ENCODE measurements at places on chromosomes 3 and 15.

DNA sequence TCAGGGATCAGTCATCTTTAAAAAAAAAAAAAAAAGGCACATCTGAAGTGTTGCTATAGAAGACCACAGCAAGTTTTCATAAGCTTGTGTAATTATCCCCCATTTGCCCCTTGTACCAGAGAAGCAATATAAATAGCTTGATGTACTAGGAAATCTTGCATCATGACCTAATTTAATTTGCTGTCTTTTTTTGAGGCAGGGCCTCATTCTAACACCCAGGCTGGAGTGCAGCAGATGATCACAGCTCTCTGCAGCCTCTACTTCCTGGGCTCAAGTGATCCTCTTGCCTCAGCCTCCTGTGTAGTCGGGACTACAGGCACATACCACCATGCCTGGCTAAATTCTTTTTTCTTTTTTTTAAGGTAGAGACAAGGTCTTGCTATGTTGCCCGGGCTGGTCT, 88.7 kb downstream of the ARIH1 start:
- DNase-seq, result no peak

- DNase-seq, result no peak
Measured at GRCh38 chr3:72015463-72015862, 230.5 kb upstream of the PROK2 start.

DNA sequence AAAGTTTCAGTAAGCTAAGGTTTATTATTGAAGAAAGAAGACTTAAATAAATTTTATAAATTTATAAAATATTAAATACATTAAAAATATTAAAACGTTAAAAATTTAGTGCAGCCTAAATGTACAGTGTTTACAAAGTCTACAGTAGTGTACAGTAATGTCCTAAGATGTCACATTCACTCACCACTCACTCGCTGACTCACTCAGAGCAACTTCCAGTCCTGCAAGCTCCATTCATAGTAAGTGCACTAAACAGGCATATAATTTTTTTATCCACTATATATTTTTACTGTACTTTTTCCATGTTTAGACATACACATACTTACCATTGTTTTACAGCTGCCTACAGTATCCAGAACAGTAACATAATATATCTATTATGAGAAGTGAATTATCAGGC, 51.5 kb downstream of the TJP1 start:
- no peak for DNase-seq

DNA sequence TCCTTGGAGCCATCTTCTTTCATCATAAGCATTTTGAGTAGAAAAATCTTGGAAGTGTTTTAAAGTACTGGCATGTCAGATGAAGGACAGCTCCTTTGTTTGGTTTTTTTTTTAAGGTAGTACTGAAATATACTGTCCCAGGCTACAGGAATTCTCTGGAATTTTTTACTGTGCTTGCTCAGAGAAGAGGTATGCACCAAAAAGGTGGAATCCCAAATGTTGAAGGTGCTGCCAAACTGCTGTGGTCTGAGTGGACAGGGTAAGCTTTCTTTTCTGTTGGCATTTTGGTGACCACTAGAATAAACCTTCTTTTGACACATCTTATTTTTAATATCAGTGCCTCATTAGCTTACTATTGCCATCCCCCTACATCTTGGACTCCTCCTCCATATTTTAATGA, 7.2 kb downstream of the GNL3 start:
- no peak for DNase-seq

GRCh38 chr3:12483872-12484197, 445 bp upstream of the TSEN2 start:
- DNase-seq, result no peak

DNA sequence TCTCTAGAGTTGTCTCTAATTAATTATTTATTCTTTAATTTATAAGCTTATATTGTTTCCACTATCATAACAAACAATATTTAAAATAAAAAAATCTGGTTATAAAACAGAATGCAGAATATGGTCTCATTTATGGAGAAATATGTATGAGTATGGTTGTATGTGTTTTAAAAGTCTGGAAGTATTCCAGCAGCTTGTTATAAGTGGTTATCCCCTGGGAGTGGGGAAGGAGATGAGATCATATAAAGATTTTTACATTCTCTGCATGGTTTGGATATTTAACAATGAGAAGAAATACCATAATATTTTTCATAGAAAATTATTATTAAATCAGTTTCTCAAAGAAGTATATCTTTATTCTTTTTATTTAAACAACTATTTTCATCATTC, 135.4 kb upstream of the MB21D2 start:
- DNase-seq, result no peak

- no peak for DNase-seq
Measured at GRCh38 chr3:123141276-123141675, 60.5 kb upstream of the SEC22A start.

GRCh38 chr3:194935632-194936470, 250.2 kb downstream of the FAM43A start:
- no peak for DNase-seq

- DNase-seq, result peak; percentile 43
Measured at GRCh38 chr3:56890448-56891091, 88.8 kb upstream of the ARHGEF3 start.

GRCh38 chr3:175585898-175586297, 726.8 kb downstream of the NAALADL2 start:
- no peak for DNase-seq

DNA sequence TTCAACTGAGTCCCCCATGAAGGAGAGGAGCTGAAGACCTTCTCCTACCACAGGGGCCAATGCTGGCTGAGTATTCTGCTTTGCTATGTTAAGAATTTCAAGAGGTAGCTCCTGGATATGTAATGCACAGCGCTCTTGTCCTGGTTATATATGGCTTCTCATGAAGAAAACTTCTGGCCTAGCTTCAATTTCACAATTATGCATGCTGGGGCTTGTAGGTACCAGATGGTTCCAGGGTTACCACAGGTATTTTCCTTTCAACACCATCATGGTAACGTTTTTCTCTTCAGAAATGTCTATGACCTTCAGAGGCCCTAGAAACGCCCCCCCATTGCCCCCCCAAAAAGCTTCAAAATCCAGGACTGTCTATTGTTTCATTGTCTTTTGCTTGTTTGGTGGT, 311.7 kb upstream of the ICE2 start:
- DNase-seq, result no peak

DNA sequence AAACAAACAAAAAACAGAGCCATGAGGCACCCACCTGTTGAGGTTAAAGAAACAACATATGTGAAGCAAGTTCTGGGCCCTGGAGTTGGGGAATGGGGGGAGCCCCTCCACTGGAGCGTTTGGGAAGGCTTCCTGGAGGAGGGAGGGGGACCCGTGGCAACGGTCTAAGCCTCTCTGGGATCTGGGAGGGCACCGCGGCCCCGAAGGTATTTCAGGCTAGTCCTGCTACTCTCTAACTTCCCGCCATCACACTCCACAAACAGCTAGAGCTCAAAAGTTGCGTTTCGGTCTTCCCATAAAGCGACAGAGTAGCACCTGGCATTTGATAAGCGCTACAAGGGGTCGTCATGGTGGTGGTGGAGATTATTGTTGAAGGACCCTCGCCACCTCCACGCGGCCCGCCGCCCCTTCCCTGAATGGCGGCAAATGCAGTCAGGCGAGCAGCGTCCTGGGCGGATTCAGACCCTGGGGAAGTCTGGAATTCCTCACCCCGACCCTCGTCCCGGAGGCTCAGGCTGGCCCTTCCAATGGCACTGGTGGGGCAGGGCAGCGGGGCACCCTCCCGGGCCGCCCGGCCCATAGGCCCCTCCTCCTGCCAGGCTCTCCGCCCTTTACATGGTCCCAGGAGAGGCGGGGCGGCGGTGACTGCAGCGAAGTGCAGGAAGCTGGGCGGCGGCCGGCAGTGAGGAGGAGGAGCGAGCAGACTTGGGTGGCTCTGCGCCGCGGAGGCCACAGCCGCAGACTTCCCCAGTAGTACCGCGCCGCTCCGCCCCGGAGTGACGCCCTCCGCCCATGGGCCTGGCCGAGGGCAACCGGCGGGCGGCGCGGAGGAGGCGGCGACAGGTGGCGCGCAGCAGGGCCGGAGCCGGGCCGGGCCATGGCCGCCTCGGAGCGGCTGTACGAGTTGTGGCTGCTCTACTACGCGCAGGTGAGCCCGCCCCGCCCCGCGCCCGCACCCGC, at the start of gene NBEAL2:
NBEAL2 (plus strand) TSS at position 682 of the 960 bp plus-strand sequence; CDS start at position 878, 196 bp downstream.
- DNase-seq, result peak; percentile 94

- peak; percentile 50 for DNase-seq
Measured at GRCh38 chr3:153624310-153625030, 462.4 kb downstream of the RAP2B start.

DNA sequence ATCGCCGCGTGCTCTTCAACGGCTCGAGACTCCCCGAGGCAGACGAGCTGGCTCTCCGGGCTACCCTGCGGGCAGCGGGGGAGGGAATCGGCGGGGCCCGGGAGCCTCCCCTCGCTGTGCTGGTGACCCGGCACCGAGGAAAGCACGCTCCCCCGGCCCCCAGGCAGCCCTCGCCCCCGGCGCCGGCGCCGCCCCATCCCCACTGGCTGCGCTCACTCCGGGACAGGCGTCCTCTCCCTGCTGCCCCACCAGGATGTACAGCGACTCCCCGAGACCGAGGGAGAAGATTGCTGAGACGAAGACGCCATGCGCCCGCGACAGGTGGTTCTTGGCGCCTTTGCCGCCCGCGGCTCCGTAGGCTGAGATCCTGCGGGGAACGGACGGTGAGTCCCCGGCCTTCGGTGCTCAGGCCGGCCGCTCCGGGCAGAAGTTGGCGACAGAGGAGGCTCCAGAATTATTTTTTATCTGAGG, 1.7 kb downstream of the LTK start:
- no peak for DNase-seq

- peak; percentile 54 for DNase-seq
Measured at GRCh38 chr3:111859061-111859973, at the start of gene PHLDB2. PHLDB2 (plus strand) TSS chr3:111859265; CDS start chr3:111884078, 24,813 bp downstream.

DNA sequence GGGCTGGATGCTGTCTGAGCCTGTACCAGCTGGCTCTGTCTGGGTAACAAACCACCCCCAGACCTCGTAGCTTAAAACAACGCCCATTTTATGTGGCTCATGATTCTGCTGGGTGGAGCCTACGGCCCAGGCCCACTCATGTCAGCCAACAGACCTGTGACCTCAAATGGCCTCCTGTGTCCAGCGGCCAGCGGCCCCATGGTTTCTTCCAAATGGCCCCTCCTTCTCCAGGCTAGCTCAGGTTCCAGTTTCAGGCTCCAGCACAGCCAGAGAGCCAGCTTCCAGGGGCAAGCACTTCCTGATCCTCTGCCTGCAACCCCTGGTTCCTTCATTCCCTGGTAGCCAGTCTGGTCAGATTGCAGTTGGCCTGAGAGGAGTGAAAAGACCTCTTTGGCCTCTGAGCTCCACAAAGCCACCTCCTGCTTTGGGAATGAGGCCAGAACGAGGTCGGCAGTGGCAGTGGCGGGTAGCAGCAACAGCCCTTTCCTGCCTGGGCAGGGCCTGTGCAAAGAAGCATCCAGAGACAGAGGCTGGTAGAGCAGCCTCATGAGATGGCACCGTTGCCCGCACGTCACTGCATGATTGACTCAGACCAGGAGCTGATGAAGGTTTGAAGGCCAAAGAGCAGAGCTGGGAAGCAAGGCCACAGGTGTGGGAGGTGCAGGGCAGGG, 21.0 kb upstream of the PLXNA1 start:
- no peak for DNase-seq

DNA sequence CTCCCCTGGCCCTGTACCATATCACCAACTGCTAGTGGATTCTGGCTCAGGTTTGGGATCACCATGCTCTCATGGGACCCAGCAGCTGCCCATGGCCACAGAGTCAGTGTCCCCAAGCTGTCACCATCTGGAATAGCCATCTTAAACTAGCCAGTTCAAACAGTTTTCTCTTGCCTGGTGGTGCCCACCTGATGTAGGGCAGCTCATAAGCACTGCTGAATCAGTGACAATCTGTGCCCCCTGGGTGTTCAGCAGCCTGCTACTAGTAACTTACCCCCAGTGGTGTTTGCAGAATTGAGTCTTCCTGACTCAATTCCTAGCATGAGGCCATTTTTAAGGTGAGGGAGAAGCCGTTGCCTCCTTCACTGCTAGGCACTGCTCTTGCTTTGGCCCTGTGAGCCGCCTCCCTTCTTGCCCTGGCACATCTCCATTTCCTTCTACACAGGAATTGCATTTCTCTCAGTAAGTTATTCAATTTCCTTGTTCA, 7.9 kb downstream of the RPSA start:
- DNase-seq, result no peak

GRCh38 chr3:177481329-177481728, 284.0 kb upstream of the TBL1XR1 start:
- no peak for DNase-seq

Measured in central memory CD4-positive, alpha-beta T cell (primary cell).